D341Med (cell line): ENCODE measurements at places on chromosomes 6 and 20.

GRCh38 chr6:144990784-144991183 is 705.6 kb downstream of the UTRN start:
- DNase-seq = no peak

GRCh38 chr6:77318256-77318655 is 145.0 kb downstream of the HTR1B start:
- no peak for DNase-seq

DNA sequence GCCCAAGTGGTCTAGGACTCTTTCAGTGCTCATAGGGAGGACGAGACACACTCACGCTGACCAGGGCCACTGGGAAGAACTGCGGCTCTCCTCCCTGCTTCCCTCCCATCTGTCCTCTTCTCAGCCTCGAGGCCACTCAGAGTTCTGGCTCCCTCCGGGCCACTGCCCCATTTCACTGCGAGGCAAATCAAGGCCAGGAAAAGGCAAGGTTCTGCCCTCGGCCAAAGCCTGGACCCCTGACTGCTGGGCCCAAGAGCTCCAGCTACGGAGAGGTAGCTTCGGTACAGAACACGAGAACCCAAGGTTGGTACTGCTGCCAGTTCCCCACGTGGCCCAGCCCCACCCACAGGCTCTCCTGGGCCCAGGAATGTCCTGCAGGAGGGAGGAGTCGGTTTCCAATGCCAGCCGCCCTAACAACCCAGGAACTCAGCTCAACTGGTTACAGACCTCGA is 14.7 kb downstream of the PI16 start:
- no peak for DNase-seq

DNA sequence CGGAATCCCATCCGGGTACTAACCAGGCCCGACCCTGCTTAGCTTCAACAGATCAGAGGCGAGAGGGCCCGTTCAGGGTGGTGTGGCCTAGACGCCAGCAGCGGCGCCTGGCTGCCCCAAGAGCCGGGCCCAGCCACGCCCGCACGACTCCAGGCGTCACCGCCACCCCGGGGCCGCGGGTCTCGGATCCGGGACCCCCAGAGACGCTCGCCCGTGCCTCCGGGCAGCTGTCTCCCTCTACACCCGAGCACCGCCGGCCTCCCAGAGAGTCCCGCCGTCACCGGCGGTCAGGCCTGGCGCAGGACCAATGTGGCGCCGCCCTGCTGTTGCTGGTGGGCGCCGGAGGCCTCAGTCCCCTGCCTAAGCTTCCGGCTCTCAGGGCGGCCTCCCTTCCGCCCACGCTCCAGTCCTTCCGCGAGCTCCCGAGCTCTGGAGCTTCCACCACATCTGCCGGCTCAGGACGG is 441.2 kb upstream of the DEFB115 start:
- no peak for DNase-seq

- no peak for DNase-seq
Observed at GRCh38 chr6:2890976-2891767, 11.9 kb downstream of the SERPINB9 start.

- no peak for DNase-seq
Observed at GRCh38 chr20:34974246-34974645, 18.6 kb downstream of the MYH7B start.

GRCh38 chr20:54085910-54086309 is 15.5 kb upstream of the BCAS1 start:
- no peak for DNase-seq

GRCh38 chr6:33429750-33430052 is 9.8 kb downstream of the SYNGAP1 start:
- no peak for DNase-seq

DNA sequence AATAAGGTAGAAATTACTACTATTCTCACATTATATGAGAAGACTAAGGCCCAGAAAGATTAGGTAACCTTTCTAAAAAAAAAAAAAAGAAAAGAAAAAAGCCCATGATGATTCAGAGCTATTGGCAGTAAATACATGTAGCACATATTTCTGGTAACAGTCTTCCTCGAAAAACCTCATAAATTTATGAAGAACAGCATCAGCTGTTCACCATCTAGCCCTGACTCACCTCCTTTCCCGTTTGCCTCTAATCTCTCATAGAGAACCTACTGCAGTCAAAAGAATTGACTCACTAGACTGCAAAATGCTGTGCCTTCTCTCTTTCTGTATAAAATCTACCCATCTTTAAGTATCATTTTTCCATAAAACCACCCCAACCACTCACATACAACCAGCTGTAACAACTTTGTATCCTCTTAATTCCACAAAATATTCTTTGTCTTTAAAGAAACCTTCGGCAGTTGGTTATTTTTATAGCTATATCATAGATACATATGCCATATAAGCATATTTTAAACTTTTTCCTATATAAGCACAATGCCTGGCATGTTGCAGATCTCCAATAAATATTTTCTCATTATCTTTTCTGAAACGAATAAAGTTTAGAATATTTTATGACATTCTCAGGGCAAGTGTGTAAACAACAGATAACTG is 152.7 kb upstream of the ENPP5 start:
- no peak for DNase-seq

DNA sequence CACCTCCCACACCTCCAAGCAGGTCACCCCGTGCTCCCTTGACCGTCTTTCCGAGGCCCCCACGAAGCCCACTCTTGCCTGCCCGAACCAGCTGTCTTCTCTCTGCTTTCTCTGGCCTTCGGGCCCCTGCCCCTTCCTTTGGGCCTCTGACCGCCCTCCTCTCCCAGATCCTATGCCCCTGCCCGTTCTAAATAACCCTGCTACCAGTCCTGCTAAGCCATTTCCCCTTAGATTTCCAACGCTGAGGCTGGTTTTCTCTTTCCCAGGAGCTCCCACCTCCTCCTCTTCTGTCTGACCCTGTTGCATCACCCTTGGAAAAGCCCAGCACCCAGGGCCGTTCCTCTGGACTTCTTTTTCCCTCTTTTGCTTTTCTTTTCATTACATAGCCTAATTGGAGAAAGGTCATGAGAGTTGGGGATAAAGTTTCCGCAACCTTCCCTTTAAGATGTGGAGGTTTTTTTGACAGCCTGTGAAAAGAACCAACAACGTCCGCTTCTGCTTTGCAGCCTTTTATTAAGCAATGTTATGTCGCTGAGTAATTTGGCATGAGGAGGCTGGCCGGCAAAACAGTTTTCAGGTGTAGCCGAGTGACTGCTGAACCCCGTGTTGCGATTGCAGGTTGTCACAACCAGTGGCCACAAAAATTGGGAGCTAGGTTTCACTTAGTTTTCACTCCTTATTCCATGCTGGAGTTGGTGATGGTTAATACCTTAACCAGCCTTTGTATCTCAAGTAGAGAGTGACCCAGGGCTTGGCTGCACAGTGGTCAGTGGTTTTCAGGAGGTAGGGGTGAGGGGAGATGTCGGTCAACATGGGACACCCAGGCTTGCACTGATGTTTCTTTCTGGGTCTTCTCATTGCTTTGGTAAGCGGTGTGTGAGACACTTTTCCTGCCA is 970 bp downstream of the BLTP3A start:
- DNase-seq = peak; percentile 55

GRCh38 chr6:117253785-117254184 is 11.6 kb upstream of the VGLL2 start:
- DNase-seq = no peak

DNA sequence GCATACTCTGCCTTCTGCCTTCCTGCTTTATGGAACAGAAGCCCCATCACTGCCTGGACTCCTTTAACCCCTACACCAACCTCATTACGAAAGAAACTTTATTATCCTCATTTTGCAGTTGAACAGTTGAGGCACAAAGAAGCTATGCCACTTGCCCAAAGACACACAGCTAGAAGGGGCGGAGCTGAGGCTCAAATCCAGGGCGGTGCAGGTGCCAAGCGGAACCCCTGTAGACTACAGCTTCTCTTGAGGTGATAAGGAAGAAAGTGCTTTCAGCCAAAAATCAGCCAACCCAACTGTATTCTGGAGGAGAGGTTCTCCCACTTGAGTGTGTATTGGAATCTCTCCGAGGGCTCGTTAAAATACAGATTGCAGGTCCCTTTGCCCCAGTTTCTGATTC is 90.5 kb downstream of the PRND start:
- no peak for DNase-seq

DNA sequence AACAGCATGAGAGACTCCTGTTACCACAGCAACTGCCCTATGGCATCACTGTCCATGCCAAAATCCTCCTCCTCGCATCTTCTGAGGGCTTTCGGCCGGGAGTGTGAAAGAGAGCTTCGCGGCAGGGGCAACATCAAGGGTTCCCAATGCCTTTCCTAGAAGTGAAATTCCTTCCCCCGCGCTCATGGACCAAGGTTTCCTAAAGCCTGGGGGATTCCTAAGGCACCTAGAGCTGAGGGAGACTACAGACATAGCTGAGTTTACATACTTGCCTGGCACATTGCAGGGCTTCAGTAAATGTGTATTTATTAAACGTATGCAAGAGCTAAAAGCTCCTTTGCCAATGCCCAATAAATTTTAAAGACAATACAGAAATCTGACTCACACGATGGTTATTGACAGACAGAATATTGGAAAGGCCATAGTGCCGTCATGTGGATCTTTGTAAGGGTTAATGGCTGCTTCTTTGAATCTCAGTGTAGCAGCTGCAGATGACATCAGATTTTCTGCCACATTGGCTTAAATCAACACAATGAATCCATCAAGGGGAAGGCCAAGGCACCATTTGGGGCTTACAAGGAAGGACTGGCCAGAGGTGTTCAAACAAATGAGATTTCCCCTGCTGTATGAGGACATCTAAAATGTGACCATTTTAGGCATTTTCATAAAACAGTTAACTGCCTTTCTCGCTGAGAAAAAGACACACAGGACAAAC is 281.2 kb upstream of the JARID2 start:
- no peak for DNase-seq

DNA sequence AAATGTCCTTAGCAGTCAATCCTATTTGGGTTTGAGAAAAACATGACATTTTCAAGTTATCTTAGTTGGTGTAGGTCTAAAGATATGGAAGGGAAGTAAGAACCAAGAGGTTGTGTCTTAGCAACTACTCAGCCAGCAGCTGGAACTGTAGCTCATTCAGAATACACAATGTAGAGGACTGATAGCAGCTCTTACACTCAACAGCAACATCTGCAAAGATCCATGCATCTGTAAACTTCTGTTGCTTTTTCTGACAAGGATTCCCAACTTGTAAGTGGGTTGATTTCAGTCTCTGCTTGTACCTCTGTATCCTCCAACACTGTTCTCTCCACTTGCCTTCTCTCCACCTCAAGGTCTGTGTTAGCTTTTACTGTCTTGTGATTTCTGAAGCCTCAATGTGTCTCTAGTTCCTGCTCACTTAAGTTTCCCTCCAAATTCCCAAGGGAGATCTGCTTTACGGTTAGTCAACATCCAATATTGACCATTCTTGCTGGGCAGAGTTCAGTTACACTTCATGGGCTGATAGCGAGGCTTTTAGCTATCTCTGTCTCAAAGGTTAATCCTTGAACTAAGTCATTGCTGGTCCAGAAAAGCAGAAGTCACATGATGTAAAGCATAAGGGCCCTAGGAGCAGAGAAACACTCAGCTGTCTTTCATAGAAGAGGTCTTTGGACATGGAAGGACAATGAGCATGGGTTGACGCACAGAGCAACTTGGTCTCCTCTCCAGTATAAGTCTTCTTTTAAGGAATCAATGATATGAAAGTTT is 71.6 kb upstream of the LGSN start:
- no peak for DNase-seq
